ENCODE measurements at places on chromosomes 3 and 15.
A peak's percentile ranks its signal among the peaks of the same experiment; 100 is the strongest.

GRCh38 chr15:39828374-39828931 is 45.8 kb upstream of the FSIP1 start:
- no peak for DNase-seq

GRCh38 chr3:169710619-169711018 is 47.1 kb upstream of the MECOM start:
- no peak for DNase-seq

GRCh38 chr3:194886836-194887235 is 201.2 kb downstream of the FAM43A start:
- no peak for DNase-seq

GRCh38 chr15:60616147-60616546 is 137.2 kb upstream of the ICE2 start:
- no peak for DNase-seq

GRCh38 chr3:150255413-150255812 is 152.7 kb upstream of the TSC22D2 start:
- DNase-seq = no peak

DNA sequence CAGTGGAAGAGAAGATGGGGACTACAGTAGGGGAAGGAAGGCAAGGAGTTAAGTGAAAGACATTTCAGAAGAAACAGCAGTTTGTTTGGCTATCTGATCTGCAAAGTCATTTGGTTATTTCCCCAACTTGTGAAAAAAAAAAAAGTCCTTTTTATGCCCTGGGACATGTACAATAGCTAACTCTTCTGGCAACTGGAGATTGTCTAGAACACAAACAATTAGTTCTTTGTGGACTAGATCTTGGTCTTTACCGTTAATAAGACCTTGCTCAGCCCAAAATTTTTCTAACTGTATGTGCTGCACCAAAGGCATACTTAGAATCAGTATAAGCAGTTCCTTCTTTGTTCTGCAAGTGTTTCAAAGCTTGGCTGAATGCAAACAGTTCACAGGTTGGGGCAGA is 103.5 kb upstream of the NECTIN3 start:
- DNase-seq = no peak

- no peak for DNase-seq
Measured at GRCh38 chr3:180611006-180611405, 9.0 kb downstream of the TTC14 start.

DNA sequence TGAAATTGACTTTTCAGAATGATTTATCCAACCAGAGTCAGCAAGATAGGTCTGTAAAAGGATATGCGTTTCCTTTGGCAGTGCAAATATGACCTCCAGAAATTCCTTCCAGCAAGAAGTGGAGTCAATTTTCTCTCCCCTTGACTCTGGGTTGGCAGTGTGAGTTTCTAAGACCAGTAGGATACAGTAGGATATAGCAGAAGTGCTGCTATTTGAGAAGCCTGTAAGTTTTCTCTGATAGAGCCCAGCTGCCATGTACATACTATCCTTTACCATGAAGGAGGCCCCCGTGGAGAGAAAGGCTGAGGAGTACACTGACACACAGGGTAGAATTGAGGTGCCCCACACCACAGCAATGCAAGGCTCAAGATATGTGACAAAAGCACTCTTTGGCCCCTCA is 409.1 kb upstream of the PDZRN3 start:
- DNase-seq = no peak

DNA sequence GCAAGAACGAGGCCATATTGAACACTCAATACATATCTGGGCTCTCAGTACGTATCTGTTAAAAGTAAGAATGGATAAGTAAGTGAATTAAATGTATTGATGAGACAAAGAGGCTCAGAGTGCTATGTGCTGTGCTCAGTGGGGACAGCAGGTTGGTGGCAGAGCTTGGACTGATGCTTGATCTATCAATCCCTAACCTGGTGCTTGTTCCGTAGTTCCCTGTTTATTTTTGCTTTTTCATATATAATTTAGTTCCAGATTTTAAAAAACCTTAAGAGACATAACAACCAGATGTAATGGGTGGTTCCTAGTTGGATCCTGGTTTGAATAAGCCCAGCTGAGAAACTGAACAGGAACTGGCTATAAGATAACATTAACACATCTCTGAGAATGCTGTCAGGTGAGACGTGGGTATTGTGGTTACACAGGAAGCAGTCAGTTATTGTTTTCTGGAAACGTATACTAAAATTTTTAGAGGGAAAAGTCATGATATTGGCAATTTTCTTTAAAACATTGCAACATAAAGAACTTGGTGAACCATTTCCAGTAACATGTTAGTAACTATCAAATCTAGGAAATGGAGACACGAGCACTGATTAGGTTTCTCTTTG is 120.5 kb downstream of the FOXB1 start:
- DNase-seq = no peak

- peak; percentile 85 for DNase-seq
Measured at GRCh38 chr3:112642912-112643506, 2.1 kb upstream of the CCDC80 start.

GRCh38 chr15:70348581-70349344 is 251.0 kb upstream of the TLE3 start:
- no peak for DNase-seq

- no peak for DNase-seq
Measured at GRCh38 chr3:83438188-83438587, 1520.6 kb upstream of the CADM2 start.

DNA sequence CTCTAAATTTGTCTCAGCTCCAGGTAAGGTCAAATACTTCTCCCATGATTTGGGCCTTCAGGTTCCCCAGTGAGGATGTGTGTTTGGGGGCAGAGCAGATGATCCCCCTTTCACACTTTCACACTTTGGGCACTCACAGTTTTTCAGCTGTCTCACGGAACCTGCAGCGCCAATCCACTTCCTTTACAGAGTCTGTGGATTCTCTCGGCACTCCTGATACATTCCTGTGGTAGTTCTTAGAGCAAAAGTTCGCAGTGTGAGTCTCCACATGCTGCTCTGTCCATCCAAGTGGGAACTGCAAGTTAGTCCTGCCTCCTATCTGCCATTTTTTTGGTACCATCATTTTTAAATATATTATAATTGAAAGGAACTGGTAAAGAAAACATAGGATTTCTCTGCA is 20.2 kb upstream of the CPOX start:
- no peak for DNase-seq

GRCh38 chr3:24290596-24290995 is 204.1 kb downstream of the THRB start:
- DNase-seq = no peak

DNA sequence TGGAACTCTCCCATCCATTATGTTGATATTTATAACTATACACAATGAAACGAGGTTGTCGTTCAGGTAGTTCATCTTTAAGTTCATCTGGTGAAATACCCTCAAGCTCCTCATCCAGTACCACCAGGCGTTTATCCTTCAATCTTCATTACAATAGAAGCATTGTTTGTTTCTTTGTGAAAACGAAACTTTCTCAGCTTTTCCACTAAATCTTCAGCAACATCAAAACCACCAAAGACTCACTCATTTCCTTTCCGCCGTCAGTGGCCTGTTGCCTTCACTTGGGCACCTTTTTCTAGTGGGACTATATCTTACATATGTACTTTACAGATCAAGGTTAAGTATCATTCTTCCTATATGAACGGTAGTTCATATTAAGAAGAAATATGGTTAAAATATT is 44.1 kb upstream of the TFG start:
- no peak for DNase-seq

GRCh38 chr3:59809016-59809415 is 759.2 kb upstream of the CFAP20DC start:
- DNase-seq = no peak

- DNase-seq = no peak
Measured at GRCh38 chr15:91889111-91889815, 35.8 kb downstream of the SLCO3A1 start.

DNA sequence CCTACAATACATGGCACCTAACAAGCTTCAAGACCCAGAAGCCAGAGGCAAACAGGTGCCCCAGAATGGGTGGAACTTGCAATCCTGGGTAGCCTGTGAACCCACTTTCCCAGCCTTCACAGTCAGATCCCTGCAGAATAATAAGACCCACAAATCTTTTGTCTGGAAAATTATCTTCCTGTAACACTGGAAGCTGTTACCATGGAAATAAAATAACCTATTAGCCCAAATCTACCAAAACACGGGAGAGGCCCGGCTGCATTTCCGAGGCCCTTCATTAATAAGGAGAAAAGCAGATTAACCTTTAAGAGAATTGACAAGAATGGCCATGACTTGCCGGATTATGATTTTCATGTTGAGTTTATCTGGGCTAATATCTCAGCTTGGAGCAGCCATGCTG is 256.1 kb upstream of the PROK2 start:
- DNase-seq = no peak

DNA sequence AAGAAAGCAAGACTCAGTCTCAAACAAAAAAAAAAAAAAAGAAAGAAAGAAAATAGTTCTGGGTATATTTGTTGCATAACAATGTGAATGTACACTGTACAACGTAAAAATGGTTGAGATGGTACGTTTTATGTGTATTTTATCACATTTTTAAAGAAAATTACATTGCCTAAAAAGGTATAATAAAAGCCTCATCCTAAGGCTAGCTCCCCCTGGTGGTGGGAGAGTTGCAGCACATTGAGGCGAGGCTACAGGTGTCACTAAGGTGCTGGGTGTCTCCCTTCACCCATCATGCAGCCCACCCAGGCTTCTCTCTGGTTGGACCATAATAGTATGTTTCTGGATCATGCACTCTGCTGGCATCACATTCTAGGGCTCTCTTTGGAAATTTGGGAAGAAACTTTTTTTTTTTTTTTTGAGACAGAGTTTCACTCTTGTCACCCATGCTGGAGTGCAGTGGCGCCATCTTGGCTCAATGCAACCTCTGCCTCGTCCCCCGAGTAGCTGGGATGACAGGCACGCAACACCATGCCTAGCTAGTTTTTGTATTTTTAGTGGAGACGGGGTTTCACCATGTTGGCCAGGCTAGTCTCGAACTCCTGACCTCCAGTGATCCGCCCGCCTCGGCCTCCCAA is 12.4 kb upstream of the RAB11A start:
- DNase-seq = peak; percentile 80

DNA sequence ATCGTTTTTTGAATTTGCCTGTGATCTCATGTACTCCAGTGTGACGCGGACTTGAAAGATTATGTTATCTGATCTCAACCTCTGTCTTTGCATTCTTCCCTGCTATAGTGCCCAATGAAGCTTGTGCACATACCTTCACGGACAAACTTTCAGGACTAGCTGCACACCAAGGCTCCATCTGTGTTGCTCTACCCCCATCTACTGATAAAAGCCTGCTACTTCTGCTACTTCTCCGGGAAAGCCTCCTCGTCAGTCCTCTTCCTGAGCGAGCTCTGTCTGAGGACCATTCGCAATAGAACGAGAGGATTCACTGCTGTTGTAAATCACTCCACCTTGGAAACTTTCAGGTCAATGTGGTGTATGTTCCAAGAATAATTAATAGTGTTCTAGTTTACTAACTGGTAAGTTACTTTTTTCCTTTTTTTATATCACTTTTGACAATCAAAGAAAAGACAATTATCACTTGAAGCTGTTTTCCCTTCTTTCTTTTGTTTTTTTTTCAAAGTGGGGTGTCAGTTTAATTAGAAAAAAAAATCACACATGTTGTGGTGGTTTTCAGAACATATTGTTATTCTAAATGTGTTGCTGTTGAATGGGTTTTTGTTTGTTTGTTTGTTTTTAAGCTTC is 217.6 kb downstream of the ARRDC4 start:
- peak; percentile 46 for DNase-seq

GRCh38 chr15:95259513-95259912 is 1028.2 kb downstream of the MCTP2 start:
- DNase-seq = peak; percentile 55

GRCh38 chr3:65914032-65914739 is 124.5 kb downstream of the MAGI1 start:
- no peak for DNase-seq

GRCh38 chr3:95151590-95151989 is 1088.7 kb downstream of the NSUN3 start:
- DNase-seq = no peak

DNA sequence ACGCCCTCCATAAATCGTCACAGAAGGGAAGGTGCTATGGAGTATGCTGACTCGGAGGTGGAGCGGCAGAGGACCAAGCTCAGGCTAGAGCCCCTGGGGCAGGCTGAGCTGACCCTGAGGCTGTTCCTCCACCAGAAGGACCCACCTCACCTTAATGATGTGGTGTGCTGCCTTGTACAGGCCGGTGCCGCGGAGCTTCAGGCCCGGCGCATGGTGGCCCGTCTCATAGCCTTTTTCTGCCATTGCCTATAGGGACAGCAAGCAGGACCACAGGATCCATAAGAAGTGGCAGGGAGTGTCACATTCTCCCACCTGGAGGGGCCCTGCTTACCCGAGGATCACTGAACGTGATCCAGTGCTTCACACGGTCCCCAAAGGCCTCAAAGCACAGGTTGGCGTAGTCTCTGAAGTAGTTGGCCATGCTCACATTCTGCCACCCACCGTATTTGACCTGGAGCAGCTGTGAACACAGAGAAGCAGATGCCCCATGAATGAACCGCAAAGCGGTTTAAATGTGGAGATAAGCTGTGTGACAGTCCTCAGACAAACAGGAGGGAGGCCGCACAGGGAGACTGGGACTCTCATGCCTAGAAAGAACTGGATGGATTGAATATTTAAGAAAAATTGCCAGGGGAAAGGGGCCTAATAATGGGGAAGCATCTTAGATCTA is 4.8 kb downstream of the LCTL start:
- DNase-seq = no peak

DNA sequence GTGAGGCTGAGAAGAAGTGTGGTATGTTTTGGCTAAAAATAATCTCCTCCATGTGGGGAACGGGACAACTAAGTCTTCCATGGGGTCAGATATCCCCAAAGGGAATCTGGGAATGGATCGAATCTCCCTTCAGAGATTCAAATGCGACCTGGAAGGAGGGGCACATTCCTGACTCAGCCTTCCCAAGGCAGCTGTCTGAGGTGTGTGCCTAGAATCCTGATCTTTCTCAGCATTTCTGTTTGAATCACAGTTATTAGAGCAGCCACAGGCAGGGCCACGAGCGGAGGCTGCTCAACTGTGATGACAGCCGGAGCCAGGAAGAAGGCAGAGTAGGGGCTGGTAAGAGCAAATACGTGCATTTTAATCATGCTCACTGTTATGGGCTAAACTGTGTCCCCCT is 135.1 kb downstream of the ADAMTS17 start:
- DNase-seq = no peak

DNA sequence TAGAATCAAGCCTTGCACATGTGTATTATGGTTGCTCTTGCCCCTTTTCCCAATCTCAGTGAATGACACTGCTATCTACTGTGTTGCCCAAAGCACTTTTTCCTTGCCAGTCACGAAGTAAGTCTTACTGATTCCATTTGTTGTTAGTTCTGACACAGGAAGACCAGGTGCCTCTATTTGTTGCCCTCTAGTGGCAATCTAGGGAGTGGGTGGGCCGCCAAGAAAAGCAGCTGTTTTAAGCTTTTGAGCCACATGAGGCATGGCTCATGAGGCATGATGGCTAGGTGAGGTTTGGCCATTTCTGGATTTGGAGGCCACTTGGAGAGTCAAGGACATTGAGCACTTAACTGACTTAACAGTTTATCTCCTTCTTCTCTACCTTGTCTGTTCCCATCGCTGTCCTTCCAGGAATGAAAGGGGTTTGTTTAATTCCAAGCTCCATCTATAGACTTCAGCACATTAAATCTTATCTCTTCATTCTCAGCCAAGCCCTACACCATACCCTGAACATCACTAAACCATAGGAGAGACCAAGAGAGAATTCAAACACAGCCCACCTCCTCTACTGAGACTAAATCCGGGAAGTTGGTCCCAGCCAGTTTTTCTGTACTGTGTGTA is 103.1 kb downstream of the HCN4 start:
- peak; percentile 31 for DNase-seq
